ENCODE measurements at places on chromosomes 1 and 21.
A peak's percentile ranks its signal among the peaks of the same experiment; 100 is the strongest.

DNA sequence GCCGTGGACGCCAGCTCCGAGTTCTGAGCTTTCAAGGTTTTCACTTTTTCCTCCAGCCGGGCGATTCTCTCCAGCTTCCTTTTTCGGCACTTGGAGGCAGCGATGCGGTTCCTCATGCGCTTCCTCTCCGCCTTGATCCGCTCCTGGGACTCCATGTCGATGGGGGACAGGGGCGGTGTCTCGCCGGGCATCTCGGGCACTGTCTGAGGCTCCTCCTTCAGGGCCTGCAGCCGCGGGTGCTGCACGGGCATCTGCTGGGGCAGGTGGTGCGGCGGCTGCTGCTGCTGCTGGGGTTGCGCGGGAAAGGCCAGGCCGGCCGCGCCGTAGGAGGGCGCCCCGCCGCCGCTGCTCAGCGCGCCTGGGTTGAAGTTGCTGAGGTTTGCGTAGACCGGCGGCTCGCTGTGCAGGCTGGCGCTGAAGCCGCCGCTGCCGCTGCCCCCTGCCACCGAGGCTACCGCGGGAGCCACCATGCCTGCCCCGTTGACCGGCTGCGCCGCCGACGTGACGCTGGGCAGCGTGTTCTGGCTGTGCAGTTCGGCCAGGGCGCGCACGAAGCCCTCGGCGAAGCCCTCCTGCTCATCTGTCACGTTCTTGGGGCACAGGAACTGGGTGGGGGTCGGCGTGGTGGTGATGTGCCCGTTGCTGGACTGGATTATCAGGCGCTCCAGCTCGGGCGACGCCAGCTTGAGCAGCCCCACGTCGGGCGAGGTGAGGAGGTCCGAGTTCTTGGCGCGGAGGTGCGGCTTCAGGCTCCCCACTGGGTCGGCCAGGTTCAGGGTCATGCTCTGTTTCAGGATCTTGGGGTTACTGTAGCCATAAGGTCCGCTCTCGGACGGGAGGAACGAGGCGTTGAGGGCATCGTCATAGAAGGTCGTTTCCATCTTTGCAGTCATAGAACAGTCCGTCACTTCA lies 1.4 kb downstream of the JUN start:
- DNase-seq = peak; percentile 49

GRCh38 chr1:145995148-145995881 lies 1.1 kb downstream of the TXNIP start:
- no peak for DNase-seq

DNA sequence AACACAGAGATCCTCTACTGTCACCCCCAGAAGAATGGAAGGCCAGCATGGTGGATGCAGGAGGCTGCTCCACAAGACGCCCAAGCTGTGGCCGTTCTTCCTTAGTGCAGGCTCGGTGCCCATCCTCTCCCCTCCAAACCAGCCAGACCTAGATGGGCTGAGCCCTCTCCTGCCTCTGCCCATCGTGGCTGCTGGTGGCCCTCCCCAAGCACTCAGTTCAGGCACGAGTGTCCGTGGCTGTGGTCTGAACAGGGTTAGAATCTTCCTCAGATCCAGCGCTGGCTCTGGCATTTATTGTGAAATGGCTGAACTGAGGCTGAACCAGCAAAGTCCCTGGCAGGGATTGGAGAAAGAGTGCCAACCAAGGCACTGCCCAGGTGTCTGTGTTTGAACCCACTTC lies 59.5 kb downstream of the TRIM11 start:
- DNase-seq = no peak

GRCh38 chr1:157438613-157439012 lies 113.7 kb downstream of the FCRL5 start:
- no peak for DNase-seq

GRCh38 chr1:116909512-116910378 lies at the start of gene PTGFRN:
Gene PTGFRN, plus strand, starts transcription at chr1:116909916. Its CDS starts 288 bp downstream, at chr1:116910204.
- peak; percentile 64 for DNase-seq

DNA sequence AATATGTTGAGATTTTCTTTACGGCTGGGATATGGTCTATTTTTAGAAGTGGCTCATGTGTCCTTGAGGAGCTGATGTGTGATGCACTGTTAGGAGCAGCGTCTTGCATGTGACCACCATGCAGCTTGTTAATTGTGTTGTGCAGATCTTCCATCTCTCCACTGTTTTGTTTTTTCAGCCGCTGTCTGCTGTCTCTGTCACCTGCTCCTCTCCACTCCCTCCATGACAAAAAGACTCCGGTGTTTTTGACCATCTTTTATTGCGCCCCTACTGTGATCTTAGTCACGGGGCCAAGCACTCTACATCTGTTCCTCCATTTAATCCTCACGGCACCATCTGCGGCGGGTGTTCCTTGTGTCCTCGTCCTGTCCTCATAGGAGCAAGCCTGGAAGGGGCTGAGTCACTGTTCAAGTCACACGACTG lies 51.8 kb downstream of the ADARB1 start:
- DNase-seq = no peak

DNA sequence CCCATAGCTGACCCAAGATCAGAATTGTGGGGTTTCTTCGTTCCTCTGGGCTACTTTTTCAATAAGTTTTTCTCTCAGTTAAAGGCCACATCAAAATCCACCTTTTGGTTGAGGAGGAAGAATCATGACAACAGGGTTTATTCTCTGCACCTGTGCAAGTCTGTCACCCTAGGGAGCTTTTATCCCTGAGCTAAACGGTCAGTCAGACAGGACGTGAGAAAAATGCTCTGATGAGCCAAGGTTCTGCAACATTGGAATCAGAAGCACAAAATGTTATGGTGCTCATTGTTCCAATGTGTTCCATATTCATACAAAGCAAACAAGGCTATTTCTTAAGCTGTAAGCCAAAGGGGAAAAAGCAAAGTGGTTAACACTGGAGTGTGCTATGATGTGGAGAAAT lies 7.4 kb upstream of the ERICH3 start:
- no peak for DNase-seq

GRCh38 chr1:47823040-47823808 lies 174.0 kb downstream of the TRABD2B start:
- no peak for DNase-seq

DNA sequence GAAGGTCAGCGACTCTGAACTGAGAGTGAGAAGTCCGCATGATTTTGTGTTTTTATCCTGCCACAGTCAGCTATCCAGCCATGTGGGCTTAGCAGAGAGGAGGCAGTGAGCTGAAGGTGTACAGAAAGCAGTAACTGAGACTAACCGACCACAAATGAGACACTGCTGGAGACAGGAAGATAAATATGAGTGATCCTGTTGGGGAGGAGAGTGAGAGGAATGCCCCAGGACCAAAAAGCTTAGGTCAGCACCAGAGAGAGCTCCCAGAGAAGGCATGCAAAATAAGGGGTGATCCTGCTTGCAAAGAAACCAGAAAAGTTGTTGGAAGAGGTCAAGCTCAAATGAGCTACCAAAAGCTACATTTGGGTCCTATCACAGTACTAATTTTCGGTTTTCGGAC lies 63.7 kb downstream of the HLCS start:
- no peak for DNase-seq

- peak; percentile 49 for DNase-seq
Measured at GRCh38 chr1:76390456-76390855, 315.9 kb downstream of the ST6GALNAC3 start.

GRCh38 chr1:81731989-81732388 lies 68.7 kb upstream of the ADGRL2 start:
- DNase-seq = no peak

DNA sequence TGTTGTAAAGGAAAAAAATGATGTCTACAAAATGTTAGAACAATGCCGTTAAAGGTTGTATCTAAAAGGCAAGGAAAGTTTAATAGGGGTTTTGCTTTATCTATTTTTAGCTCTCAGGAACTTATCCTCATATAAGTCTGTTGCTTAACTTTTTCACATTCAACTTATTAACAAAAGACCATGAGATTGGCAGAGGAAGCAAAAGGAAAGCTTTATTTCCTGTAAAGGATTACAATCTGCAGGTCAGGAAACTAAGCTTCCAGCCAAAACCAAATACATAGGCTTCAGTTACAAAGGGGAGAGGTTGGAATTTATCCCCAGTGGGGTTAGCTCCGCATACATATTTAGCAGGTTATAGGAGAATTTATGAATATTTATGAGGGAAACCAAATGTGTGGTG lies 58.7 kb upstream of the KIAA1614 start:
- no peak for DNase-seq

GRCh38 chr1:234844479-234845031 lies 234.6 kb upstream of the IRF2BP2 start:
- no peak for DNase-seq

GRCh38 chr1:84299536-84300170 lies 1.9 kb upstream of the SAMD13 start:
- no peak for DNase-seq

DNA sequence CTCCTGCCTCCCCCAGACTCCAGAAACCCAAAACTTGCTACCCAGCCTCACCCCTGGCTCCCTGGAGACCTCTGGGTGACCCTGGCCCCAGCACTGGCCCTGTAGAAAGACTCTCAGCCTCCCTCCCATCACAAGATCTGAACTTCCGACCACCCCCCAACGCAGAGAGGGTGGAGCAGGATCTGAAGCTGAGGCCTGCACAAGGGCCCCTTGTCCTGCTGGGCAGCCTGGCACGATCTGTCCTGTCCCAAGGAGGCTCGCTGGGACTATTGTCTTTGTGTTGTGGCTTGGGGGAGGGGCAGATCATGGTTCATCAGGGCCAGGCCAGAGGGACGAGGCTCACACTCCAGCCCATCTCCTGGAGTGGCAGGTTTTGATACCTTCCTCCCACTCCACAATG lies 20.0 kb downstream of the PHLDA3 start:
- DNase-seq = no peak

- DNase-seq = no peak
Measured at GRCh38 chr1:175129997-175130648, 62.5 kb downstream of the KIAA0040 start.

- no peak for DNase-seq
Measured at GRCh38 chr1:205963352-205964155, 20.3 kb upstream of the SLC26A9 start.

DNA sequence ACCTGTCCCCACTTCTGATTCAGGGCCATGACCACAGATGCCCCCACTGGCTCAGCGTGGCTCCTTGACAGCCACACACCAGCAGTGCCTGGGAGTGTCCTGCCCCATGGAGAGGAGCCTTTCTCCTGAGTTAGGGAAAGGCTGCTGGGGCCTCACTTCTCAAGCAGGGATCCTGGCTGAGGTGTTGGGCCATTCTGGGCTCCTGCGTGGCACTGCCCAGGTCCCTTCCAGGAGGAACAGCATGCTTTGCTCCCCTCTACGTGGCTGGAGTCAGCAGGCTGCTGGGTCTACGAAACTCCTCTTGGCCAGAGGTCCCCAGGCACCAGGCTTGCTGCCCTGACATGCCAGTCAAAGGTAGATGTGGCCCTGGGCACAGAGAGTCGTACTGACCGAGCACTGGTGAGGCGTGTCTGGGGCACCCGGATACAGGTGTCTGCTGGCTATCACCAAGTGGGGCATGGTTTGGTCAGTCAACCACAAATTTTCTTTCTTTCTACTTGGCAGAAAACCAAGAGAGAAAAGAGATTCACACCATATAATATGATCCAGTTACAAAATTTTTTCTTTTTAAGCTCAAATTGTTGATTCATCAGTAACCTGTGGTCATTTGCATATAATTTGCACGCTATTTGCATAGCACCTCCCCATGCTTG lies 4.1 kb downstream of the ADORA1 start:
- DNase-seq = no peak

DNA sequence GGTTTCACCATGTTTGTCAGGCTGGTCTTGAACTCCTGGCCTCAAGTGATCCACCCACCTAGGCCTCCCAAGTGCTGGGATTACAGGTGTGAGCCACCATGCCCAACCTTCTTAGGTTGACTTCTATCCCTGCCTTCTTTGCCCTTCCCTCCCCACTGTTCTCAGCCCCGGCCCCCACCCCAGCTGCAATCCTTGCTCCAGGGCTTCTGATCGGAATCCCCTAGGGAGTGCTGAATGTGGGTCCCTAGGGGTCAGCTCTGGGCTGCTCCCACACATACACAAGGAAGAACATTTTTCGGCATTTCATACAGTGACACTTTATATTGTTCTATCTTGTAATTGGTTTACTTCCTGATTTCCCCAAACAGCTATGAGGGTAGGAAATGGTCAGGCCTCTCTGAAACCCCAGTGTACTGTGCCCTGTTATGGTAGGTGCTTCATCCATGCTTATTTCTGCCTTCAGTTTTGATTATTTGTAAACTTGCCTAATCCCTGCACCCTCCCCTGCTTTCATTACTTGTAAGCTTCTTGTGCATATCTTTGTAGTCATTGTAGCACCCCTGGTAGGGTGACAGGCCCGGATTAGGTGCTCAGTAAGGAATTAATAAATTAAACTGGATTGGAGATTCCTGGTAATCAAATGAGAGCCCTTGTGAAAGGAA lies 5.8 kb upstream of the SRP9 start:
- no peak for DNase-seq

- DNase-seq = no peak
Measured at GRCh38 chr1:231951374-231951773, 324.8 kb downstream of the DISC1 start.

- DNase-seq = no peak
Measured at GRCh38 chr21:18164933-18165332, 79.7 kb upstream of the CHODL start.

GRCh38 chr1:167611983-167612382 lies 18.0 kb upstream of the RCSD1 start:
- no peak for DNase-seq

- DNase-seq = no peak
Measured at GRCh38 chr1:42953182-42954180, 5.2 kb downstream of the SLC2A1 start.

DNA sequence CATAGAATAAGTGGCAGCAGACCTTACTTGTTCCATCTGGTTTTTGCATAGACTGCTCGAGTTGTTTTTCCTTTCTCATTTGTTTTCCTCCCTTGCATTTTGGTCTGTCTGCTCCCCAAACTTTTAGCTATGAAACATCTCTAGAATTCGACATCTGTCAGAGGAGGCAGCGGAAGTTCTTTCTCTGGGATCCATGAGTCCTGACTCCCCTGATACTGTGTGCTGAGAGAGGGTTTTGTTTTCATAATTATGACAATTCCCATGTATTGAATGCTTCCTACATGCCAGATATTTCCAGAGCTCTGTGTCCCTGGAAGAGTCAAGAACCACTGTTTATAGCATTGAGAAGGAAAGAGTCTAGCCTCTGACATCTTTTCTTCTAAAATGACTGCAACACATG lies 172.6 kb downstream of the KIF26B start:
- DNase-seq = no peak

DNA sequence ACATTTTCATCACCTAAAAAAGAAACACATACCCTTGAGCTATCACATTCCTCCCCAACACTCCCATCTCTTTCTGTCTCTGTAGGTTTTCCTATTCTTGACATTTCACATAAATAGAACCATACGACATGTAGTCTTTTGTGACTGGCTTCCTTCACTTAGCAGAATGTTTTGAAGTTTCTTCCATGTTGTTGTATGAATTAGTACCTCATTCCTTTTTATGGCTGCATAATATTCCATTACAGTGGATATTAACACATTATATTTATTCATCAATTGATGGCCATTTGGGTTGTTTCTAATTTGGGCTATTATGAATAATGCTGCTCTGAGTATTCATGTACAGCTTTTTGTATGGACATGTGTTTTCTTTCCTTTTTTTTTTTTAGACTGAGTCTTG lies 11.8 kb downstream of the WDTC1 start:
- DNase-seq = no peak

Data from prostate gland (tissue), 2 donors.